Right renal pelvis (tissue), 4 donors: ENCODE measurements at places on chromosomes 12 and 14.

DNA sequence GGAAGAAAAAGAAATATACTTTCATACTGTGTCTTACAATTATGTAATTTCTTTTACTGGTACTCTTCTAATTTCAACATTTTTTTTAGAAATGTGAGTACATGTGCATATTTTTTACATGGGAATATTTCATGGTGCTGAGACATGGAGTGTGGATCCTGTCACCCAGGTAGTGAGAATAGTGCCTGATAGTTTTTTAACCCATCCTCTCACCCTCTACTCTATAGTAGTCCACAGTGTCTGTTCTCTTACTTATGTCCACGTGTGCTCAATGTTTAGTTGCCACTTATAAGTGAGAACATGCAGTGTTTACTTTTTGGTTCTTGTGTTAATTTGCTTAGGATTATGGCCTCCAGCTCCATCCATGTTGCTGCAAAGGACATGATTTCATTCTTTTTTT, 548.8 kb downstream of the AACS start:
- no peak for DNase-seq

- no peak for DNase-seq
Observed at GRCh38 chr12:108831309-108831991, 25.9 kb downstream of the SSH1 start.

GRCh38 chr14:55957950-55958349, 160.3 kb upstream of the PELI2 start:
- no peak for DNase-seq

DNA sequence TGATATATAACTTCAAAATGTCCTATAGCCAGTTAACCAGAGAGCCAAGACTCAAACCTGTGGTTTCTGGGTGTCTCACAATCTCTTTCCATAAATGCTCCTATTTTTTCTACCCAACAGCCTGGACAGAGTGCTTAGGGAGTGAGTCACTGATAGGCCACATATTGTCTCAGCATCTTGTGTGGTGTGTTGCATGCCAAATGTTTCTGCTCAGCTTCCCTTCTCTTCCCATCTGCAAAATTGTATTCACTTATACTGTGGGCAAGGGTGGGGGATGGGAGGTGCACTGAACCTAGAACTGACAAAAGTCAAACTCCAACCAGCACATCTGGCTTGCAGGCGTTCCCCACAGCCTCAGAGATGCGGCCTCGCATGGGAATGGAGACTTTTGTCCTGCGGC, 123.3 kb downstream of the KCNA5 start:
- DNase-seq: no peak

GRCh38 chr14:50775357-50775756, 55.6 kb downstream of the NIN start:
- DNase-seq: no peak

DNA sequence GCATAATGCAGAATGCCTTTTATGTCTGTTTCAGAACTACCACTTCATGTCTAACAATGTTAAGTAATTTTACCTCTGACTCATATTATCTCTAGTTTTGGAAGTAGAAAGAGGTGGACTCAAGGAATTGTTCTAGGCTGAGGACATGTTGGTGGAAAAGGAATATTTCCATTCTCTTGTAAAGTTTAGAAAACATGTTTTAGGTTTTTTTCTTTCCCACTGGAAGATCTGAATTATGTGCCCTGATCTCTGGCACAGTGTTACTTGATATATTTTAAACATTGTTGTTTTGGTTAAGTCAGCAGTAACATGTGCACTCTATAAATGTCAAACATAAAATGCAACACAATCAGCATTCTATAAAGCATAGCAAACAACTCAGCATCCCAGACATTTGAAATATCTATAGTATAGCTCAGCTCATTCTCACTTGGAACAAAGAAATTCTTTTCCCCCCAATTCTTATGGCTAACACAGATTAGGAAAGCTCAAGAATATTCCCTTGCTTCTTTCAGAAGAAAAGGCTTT, 202.3 kb downstream of the STXBP6 start:
- peak; percentile 15 for DNase-seq

DNA sequence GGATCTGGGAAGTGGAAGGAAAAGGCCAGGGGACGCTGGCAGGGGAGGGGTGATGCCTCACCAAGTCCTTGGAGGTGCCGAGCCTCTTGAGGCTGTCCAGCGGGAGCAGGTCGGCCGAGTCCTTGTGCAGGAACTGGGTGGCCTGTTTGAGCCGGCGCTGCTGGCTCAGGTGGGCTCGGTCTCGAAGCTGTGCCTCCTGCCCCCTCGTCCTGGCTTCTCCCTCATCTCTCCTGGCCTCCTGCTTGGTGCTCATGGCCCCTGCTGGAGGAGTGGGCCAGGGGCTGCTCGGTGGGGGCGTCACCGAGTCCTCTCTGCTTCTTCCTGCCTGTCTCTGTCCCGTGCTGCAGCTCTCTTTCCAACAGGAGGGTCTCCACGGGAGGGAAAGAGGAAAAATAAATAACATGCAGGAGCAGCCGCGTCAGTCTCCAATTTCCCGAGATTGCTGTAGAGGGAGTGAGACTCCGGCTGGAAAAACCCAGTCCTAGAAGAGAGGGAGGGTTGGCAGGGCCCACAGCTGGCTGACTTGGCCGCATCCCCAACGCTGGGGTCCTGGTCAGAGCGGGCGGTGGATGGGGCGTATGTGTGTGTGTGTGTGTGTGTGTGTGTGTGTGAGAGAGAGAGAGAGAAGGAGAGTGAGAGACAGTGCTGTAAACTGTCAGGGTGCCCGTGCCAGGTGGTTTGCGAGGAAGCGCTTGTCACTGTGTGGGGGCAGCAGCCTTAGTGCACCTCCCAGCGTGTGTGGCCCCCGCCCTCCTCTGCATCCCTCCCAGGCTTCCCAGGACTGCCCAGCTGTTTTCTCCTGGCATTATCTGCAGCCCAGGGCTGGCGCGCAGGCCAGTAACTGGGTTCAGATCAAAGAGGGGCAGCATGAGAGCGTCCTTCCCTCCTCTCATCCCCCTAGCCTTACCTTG, at the start of gene NRIP2:
NRIP2 (minus strand) TSS at position 455 of the 911 bp plus-strand sequence; CDS start at position 403, 52 bp downstream.
- DNase-seq: peak; percentile 74

DNA sequence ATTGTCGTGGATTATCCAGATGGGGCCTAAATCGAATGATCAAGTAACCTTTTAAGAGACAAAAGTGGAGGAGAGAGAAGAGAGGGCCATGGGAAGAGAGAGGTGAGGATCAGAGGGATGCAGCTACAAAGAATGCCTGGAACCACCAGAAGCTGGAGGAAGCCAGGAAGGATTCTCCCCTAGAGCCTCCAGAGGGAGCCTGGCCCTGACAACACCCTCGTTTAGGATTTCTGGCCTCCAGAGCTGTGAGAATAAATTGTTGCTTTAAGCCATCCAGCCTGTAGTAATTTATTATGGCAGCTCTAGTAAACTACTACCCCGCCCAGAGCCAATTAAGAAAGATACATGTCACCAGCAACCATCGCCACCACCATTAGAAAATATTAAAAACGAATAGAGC, 46.2 kb upstream of the GSC start:
- no peak for DNase-seq

DNA sequence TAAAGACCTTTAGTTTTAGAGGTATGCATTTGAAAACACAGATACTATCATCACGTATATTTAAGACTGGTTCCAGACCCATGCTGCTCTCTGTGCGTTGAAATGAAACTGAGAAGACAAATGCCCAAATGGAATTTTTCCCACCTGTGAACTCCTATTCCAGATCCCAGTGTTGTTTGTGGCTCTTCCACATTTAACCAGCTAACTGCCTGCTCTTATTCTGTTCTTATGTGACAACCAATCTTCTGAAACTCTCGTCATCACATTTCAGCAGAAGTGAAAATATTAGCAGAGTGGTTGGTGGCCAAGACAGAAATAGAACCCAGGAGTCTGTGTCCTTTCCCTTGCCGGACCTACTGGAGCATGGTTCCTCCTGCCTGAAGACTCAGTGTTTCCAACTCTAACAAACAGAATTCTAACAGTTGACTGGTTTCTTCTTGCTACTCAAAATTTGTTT, 460.2 kb downstream of the RAD51B start:
- no peak for DNase-seq

DNA sequence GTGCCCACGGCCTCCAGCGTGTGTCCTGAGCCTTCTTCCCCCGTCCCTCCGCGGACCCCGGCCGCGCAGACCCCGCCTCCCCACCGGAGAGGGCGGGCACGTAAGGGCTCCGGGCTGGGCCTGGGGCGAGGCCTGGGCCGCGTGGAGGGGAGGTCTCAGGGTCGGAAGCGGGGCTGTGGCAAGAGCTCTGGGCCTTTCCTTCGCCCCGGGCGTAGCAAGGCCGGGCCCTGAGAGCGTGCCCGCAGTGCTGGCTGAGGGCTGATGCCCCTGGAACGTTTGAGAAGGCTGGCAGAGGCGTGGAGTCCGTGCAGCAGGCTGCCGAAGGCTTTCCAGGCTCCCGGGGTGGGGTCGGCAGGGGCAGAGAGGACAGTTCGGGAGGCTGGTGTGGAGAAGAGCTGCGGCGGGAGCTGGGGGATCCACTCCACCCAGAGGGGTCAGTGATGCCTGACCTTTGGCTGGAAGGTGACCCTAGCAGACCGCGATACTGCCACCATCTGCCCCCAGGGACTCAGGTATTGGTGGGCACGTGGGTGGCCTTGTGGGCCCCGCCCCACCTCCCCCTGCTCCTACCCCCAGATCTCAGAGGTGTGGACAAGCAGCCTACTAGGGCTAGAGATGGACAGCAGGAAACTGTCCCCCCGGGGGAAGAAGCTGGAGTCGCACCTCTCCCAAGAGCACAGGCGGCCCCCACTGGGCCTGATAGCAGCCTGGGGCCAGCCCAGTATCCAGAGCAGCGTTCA, 558 bp downstream of the TEX22 start:
- no peak for DNase-seq

- DNase-seq: no peak
Observed at GRCh38 chr12:23566133-23566532, 383.3 kb downstream of the SOX5 start.

- no peak for DNase-seq
Observed at GRCh38 chr12:81329085-81329484, 251.2 kb downstream of the ACSS3 start.

DNA sequence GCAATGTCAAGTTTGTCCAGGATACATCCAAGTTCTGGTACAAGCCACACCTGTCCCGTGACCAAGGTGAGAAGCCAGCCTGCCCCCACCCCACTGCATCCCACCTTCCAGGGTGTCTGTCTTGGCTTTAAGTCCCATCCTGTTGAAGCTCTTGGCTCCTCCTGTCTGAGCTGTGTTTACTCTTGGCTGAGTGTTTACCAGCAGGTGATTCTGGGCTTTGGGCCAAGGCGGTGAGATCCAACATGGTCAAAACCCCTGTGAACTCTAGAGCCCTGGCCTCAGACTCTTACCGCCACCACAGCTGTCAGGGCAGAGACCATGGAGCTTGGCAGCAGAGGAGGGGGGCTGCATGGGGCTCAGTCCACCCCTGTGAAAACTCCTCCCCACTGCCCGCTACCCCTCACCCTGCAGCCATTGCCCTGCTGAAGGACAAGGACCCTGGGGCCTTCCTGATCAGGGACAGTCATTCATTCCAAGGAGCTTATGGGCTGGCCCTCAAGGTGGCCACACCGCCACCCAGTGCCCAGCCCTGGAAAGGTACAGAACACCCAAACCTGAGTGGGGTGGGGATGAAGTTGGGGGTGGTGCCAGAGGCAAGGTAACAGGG, 11.6 kb downstream of the TNS2 start:
- DNase-seq: no peak

- no peak for DNase-seq
Observed at GRCh38 chr12:102958073-102958829, 777 bp downstream of the ASCL1 start.

DNA sequence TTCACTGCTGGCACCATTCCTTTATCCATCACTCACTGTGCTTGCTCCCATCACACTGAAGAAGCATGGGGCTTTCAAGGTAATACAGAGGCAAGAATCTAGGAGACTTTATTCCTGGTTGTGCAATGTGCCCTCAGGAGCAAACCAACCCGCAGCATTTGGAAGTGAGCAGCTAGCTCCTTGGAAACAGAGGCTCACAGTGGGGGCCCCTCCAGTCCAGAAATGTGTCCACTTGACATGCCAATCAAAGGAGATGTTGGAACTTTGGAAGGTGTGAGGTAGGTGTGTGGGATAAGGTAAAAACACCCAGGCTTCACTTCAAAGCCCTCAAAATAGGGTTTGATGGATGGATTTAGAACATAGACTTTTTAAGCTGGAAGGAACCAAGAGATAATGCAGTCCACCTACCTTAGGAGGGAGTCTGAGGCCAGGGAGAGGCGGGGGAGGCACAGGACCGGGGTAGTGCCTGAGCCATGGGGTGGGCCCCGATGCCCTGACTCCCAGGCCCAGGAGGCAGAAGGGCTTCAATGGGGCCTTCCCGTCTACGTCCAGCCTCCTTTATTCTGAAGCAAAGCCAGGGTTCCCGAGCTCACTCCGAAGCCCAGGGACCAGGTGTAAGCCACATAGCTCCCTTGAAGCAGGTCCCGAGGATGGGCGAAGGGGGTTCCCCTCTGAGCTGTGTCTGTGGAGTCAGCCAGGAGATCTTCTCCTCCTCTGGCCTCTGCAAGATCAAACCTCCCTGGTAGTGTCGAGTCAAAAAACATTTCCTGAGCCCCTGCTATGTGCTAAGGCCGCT, 17.6 kb upstream of the BCL11B start:
- DNase-seq: no peak

DNA sequence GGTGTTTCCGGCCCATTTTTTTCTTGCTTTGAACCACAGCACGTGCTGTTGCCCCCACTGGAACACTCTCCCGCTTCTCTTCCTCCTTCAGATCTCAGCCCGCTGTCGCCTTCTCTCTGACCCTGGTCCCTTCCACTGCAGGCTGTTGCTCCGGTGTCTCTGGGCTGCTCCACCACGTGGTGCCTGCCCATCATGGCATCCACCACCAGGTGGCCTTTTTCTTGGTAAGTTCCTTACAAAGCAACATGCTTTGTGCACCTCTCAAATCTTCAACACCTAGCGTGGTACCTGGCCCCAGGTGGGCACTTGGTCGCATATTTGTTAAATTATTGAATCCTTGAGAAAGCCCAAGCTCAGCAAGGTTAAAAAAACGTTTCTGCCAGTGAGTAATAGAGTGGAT, 19.1 kb downstream of the TUNAR start:
- DNase-seq: no peak

DNA sequence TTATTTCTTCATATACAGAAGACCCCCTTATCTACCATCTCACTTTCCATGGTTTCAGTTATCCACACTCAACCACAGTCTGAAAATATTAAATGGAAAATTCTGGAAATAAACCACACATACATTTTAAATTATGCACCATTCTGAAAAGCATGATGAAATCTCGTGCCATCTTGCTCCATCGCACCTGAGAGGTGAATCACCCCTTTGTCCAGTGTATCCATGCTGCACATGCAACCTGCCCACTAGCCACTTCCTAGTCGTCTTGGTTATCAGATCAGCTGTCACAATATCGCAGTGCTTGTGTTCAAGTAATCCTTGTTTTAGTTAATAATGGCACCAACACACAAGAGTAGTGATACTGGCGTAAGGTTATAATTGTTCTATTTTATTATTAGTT, 145.7 kb downstream of the C12orf42 start:
- DNase-seq: no peak

GRCh38 chr12:6279631-6280030, 30.9 kb upstream of the PLEKHG6 start:
- DNase-seq: no peak
